ENCODE measurements at places on chromosomes 13 and 19. TPM values are rescaled to one million over a fixed set of nuclear protein-coding genes. Genes with fewer than 3 reads are reported as not detected.

The KISS1R gene
- total RNA-seq, result not detected

GRCh38 chr19:31289381-31289880 is 59.8 kb downstream of the TSHZ3 start:
- no peak for ATAC-seq

The ADAMTSL5 gene
- total RNA-seq, result 6.7 TPM

- ATAC-seq, result no peak
These were observed 1721.4 kb downstream of the PCDH9 start for GRCh38 chr13:65508745-65509144.

The TGFBR3L gene
- total RNA-seq, result 0.72 TPM

GRCh38 chr19:43395561-43395960 is 19.1 kb upstream of the TEX101 start:
- peak; percentile 93 for ATAC-seq

DNA sequence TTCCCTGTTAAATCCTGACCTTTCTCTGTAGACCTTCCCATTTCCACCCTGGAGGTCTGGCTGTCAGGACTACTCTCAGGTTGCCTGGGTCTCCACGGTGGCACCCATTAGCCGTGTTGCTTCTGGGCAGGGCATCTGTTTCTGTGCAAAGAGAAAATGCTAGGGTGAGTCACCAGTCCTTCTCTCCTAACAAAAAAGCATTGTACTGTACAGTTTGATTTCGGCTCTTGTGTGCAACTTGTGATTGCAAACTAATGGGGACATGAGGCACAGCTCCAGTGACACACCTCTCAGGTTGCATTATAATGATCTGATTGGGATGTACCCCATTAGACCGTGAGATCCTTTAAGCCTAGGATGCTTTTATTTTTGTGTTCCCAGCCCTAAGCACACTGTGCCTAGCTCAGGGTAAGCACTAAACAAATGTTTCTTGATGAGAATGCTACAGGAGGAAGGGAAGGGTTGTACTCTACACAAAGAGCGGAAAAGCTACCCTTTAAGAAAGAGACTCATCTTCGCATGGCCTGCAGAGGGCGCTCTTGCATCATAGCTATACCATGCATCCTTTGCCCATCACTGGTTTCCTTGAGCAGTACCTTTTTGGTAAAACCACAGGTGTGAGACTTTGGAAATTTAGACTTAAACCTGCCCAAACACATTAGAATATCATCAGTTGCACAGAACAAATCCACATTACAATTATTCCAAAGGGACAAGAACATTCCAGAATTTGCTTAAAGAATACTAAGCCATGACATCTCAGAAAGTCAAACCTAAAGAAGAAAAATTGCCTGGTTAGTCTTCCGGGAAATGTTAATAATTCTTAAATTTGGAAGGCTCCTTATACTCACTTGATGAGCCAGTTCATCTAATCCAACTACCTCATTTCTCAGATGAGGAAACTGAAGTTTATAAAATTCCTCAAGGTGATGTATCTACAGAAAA is 20.3 kb upstream of the TRIM13 start:
- peak; percentile 90 for ATAC-seq

DNA sequence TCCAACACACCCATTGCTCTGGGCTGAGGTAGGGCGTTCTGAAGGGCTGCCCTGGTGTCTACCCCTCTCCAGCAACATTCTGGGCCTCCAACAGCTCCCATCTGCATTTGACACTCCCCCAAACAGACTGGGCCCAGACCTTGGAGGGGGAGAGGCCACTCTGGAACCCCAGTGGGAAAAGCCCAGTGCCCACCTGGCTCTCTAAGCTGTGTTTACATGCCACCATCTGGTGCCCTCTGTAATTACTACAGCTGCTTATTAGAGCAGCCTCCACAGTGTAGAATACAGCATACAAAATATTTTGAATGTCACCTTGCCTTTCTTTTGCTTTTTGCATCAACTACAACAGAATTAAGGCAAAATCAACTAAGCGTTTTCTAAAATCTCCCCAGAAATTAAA is 35.8 kb upstream of the TM9SF2 start:
- ATAC-seq, result no peak

GRCh38 chr13:35843272-35843671 is 287.9 kb downstream of the DCLK1 start:
- no peak for ATAC-seq

GRCh38 chr13:37869756-37870488 is at the start of gene TRPC4:
Gene TRPC4, minus strand, starts transcription at chr13:37869772. Its CDS starts 86,439 bp downstream, at chr13:37783333.
- ATAC-seq, result peak; percentile 31

GRCh38 chr13:94335761-94336526 is 143.5 kb downstream of the DCT start:
- peak; percentile 74 for ATAC-seq

The ZNF577 gene
- 2.8 TPM for total RNA-seq

DNA sequence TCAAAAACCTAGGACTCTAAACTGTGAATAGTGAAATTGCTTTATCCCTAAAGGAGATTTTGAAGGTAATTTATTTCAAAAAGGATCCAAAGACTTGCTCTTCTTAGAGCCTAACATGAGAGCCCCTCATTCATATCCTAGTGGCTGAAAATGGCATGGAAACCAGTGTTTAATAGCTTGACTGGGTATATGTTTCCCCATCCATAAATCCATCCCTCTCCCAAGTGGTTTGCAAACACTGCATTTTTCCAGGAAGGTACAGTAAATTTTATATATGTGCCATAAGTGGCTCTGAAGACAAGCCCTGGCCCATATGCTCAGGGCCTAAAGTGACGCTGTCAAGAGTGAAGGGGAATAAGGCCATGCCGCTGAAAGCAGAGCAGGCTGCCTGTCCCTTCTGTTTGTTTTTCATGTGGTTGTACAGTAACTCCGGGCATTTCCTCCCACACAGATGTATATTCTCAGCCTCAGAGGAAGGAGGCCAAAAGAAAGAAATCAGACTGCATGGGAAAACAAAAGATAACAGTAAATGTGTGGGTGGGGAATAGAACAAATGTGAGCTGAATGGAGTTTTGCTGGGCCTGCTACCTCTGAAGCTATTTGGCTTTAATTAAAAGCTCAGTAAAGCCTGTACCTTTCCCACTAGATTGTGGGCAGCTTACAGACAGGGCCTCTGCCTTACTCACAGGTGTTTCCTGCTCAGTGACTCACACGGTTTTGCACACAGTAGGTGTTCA is 181.9 kb downstream of the PCDH9 start:
- ATAC-seq, result no peak

DNA sequence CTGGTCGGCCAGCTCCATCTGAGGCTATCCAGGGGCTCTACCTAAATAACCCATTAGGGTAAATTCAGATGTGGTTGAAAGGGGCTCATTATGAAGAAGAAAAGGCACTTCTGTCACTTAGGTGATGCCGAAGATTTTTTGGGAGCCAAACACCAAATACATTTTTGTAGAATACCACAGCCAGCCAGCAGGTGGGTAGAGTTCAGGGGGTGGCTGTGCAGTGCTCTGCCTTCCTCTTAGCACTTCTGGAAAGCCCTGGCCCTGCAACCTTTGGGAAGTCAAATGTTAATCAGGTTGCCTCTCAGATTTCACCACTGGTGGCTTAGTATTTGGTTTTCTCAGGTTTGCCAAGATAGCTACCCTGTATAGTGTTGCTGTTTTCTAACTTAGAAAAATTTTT is 18.5 kb upstream of the GPR18 start:
- ATAC-seq, result no peak

- no peak for ATAC-seq
These were observed 302.6 kb downstream of the SPRY2 start for GRCh38 chr13:80038371-80038770.

DNA sequence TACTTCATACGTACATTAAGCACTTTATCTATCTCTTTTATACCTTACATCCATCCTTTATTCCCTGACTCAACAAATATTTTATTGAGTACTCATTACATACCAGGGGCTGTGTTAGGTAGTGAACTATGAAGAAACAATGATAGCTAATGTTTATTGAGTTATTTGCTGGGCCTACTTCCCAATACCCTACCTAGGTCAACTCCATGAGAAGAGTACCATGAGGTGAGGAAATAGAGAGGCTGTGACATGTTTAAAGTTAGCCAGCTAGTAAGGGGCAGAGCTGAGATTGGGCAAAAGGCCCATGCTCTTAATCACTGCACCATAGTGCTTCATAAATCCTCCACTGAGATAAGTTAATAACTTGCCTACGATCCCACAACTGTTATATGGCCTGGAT is 79.9 kb downstream of the FREM2 start:
- no peak for ATAC-seq

GRCh38 chr13:50141375-50141975 is 126.2 kb downstream of the KCNRG start:
- ATAC-seq, result no peak

The CYP4F11 gene
- 2.7 TPM for total RNA-seq

The FXYD3 gene
- 736 TPM for total RNA-seq

- no peak for ATAC-seq
These were observed 368.4 kb upstream of the MIR17HG start for GRCh38 chr13:90979059-90979458.

- no peak for ATAC-seq
These were observed 706 bp downstream of the P2RY11 start for GRCh38 chr19:10112037-10112761.

GRCh38 chr13:75934889-75935288 is 298.8 kb downstream of the LMO7 start:
- no peak for ATAC-seq

- peak; percentile 51 for ATAC-seq
These were observed 13.6 kb upstream of the LATS2 start for GRCh38 chr13:21075011-21075378.

The CEACAM4 gene
- 0.24 TPM for total RNA-seq

DNA sequence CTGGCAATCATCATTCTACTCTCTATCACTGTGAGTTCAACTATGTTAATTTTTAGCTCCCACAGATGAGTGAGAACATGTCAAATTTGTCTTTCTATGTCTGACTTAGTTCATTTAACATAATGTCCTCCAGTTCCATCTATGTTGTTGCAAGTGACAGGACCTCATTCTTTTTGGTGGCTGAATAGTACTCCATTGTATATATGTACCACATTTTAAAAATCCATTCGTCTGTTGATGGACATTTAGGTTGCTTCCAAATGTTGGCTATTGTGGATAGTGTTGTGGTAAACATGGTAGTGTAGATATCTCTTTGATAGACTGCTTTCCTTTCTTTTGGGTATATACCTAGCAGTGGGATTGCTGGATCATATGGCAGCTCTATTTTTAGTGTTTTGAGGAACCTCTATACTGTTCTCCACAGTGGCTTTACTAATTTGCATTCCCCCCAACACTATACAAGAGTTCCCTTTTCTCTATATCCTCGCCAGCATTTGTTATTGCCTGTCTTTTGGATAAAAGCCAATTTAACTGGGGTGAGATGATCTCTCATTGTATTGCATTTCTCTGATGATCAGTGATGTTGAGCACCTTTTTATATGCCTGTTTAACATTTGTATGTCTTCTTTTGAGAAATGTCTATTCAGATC is 124.1 kb downstream of the PCCA start:
- ATAC-seq, result no peak

The OR7D2 gene
- total RNA-seq, result not detected

GRCh38 chr13:48255954-48256353 is 22.9 kb downstream of the ITM2B start:
- ATAC-seq, result no peak

DNA sequence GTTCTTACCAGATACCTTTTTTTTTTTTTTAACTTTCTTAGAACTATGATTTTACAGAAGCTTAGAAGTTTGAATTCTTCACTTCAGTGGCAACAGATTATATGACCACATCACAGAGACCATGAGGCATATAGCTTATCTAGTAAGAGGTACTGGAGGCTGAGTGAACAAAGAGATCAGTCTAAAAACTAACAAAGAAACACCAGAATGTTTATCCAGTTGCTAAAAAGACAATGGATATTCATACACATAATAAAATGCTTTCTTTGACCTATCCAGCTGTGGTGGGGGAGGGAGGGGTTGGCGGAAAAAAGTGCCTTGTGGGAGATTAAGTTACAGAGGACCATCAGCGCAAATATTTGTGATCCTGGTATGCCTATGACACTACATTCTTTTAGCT is 34.7 kb upstream of the SLITRK6 start:
- ATAC-seq, result no peak
